ENCODE measurements at places on chromosomes 3 and 15.

- DNase-seq, result no peak
Observed at GRCh38 chr15:32884146-32884545, 166.3 kb downstream of the GREM1 start.

- DNase-seq, result no peak
Observed at GRCh38 chr15:67175643-67176071, 78.8 kb downstream of the AAGAB start.

DNA sequence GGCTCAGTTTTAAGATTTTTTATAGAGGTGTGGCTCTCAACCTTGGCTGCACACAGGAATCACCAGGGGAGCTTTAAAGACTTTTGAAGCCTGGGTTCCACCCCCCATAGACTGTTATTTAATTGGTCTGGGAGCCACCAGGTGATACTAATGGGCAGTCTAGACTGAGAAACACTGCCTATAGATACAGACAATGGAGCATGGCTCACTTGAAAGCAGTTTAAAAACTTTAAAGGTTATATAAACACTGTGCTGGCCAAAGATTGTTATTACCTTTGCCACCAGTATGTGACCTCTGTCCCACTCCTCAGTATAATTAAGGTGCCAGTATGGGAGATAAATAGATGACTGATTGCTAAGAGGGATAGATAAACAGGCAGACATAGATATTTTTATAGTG lies 3.8 kb downstream of the GOLIM4 start:
- DNase-seq, result no peak

GRCh38 chr3:160924776-160925175 lies 168.7 kb downstream of the PPM1L start:
- no peak for DNase-seq

DNA sequence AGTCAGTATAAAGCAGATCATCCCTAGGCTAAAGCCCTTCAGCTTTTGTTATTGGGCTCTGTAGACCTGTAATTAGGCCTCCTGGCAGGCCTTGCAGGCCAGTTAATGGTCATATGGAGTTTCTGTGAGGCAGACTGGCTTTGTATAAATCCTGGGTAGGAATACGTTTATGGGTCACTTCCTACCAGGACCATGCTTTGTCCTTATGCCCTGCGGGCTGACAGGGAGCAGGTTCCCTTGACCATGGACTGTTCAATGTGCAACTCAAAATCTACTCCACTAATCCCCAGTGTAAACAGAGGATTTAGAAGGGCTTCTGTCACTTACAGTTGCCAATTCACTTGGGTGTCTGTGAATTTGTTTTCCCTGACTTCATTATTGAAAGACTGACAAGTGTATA lies 202.7 kb upstream of the MLF1 start:
- DNase-seq, result no peak

DNA sequence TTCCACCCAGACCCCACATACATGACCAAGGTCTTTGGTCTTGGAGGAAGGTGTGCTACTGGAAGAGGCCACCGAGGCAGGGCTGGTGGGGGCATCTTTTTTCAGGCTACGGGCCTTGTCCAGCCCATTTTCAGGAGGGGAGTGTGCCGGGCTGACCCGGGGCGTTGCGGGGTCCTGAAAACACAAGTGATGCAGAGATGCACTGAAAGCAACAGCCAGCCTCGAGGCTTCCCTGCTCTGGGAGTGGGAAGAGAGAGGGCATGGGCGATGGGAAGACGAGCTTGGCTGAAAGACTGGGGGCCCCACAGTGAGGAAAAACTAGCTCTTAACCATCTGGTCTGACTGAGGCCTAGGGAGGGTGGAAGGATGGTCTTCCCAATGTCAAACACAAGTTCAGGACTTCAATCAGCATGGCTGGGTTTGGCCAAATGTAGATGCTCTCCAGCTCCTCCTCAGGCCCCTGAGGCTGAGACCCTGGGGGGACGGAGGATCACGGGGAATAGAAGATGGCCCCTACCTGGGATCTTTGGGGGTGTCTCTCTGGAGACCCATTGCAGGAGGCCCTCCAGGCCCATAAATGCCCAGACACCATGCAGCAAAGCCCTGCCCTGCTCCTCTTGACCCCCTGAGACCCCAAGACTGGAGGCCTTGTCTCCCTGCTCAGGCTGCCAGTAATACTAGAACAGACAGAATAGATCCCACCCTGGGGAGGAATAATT lies 38.9 kb downstream of the TLE3 start:
- DNase-seq, result no peak

DNA sequence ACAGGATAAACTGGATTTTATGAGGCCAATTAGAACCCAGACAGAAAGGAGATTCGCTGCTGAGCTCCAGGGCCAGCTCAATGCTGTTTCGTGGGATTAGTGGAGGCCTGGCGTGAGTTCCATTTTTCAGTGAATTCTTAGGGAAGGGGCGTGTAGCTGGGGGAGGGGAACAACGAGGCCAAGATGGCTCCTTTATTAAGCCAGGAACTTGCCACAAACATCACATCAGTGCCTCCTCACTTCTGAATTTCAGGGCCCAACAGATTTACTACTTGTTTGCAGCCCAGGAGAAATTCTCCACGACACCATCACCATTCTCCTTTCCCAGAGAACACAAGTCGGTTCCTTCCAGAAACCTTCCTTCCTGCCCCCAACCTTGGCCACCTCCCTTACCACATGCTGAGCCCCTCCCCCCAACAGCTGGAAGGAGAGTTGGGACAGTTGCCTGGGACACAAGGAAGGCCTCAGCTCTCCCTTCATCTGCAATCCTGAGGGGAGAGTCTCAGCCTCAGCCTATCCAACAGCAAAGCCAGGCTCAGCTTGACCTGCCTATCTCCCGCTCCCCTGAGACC lies 5.8 kb downstream of the IGDCC4 start:
- no peak for DNase-seq

- DNase-seq, result no peak
Observed at GRCh38 chr3:50503504-50504342, at the start of gene CACNA2D2. TSS of gene CACNA2D2 (minus strand) at chr3:50503634. CDS start at chr3:50503423, 211 bp downstream.

DNA sequence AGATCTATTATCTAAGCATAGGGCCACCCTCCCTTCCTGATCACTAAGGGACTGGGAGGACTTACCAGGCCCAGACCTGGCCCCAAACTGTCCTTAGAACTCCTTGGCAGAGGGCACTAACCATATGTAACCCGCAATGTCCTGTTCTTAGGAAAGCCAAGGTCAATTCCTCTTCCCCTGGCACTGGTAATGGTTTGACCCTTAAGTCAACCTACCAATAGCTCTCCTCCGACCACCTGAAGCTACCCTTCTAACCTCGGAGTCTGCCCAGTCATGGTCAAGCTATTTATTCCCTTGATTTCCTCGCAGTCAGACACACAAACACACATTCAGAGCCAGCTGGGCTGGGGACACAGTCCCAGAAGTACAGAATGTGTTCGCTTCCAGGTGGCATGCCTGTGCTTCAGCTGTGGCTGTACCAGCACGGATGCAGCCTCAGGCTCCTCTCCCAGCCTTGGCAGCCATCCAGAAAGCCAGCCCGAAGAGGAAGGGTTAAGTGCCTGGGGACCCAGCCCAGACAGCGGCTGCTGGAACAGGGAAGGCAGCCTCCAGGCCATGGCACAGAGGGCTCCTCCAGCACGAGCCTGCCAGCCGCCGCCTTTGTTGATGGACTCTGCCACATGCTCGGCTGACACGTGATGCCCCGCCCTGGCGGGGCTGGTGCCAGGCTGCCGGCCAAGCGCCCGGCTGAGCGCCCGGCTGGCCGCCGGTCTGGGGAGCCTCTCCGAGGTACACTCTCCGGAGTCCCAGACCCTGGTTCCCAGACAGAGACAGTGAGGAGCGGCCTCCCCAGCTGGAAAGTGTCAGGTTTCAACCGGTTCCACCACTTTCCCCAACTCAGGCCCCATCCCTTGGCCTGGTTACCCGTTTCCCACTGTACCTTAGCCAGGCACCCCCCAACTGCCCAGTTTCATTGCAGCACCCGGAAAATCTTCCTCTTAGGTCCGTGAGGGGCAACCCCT lies 5.5 kb downstream of the BMF start:
- DNase-seq, result peak; percentile 69

DNA sequence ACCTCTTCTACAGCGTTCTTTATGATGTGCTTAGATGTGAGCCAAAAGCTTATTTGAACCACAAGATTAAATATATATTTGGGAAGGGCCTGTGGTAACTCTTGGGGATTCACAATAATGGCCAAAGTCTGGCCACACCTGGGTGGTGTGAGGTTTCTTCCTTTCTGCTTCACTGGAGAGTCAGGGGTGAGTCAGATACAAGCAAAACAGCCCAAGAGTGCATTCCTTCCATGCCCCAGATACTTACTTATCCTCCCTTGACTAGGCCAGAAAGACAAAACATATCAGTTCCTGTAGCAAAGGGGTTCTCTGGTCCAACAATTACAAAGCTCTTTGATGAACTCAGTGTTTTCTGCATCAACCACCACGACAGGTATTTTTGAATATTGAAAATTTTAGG lies 941 bp downstream of the ZBED2 start:
- DNase-seq, result peak; percentile 60

DNA sequence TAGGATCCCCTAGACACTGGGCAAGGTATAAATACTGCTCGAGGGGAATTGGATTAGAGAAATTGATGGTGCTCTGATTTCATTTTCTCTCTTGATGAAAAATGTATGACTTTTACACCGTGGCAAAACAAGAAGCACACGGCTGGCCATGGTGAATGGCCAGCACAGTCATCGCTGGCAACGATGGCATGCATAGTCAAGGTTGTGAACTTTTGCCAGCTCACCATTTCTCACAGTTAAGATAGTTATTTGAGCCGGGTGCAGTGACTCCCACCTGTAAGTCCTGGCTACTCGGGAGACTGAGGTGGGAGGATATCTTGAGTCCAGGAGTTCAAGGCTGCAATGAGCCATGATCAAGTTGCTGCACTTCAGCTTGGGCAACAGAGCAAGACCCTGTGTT lies 95.4 kb downstream of the HMG20A start:
- peak; percentile 49 for DNase-seq

- DNase-seq, result no peak
Observed at GRCh38 chr3:70466096-70466495, 153.7 kb upstream of the MDFIC2 start.

DNA sequence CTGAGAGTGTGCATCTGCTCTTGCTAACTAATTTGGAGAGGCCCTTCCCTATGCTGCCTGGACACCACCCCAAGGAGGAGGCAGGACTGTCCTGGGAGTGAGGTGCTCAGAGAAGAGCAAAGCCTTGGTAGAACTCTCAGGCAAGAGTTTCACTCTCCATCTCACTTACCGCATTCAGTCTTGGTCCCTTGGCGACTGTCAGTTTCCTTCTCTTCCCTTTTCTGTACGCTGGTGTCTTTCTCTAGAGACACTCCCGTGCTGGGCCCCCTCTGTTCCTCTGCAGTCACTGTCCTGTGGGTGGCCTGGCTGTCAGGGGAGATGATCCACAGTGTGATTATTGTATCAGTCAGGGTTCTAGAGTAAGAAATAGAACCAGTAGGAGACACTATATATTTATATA lies 44.0 kb downstream of the IDH2 start:
- DNase-seq, result no peak

DNA sequence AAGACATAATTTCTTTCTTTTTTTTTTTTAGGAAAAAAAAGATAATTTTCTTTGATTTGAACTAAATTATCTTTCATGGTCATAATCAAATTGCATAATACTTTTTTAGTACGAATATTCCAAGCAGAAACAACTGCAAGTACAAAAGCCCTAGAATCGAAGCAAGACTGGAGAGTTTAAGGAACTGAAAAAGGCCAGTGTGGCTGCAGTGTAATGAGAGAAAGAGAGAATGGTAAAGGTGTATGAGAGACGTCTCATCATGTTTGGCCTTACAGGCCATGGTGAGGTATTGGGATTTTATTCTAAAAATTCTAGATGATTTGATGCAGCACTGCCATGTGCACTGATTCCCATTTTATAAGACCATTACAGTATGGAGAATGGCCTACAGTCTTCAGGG lies 180.9 kb downstream of the SUCNR1 start:
- no peak for DNase-seq

- DNase-seq, result no peak
Observed at GRCh38 chr3:113140876-113141275, 70.5 kb upstream of the BOC start.

GRCh38 chr15:68526269-68526668 lies 52.5 kb upstream of the CORO2B start:
- no peak for DNase-seq

DNA sequence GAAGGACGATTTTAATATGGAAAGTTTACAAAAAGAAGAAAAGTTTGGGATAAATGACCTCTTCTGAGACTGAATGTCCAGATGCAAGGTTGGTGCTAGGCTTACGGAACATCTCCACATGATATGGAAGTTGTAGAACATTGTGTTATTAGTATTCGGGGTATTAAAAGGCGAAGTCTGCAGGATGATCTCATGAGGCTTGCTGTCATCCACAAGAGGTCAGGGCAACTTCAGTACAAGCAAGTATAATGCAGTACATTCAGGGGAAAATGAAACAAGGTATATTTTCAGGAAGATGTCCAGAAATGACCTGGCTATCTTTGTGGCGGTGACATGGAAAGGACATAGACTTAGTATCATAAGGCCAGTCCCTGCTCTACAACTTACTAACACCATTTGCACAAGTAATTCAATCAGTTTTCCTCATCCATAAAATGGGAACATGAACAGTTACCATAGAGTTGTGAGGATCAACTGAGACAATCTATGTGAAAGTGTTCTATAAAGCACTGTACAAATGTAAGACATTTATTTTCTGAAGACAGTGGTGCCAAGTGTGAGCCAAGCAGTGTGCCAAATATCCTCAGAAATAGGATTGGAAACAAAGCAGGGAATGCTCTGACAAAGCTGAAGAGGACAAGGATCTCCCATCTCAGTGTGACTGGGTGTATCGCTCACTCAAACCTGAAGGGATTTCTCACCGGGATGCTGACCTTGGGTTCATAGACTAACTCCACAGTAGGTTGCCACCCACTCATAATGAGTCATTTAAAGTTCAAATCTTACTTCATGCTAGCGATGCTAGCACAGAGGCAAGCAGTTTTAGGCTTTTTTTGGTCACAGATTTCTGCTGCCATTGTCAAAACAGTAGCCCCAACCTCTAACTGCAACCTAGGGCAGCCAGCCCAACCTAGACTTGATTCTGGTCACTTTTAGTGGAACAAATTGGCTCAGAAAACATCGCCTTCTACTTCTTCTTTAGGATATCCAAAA lies 118.3 kb downstream of the TIGIT start:
- DNase-seq, result peak; percentile 33

- DNase-seq, result no peak
Observed at GRCh38 chr3:20478436-20478835, 292.4 kb upstream of the SGO1 start.

DNA sequence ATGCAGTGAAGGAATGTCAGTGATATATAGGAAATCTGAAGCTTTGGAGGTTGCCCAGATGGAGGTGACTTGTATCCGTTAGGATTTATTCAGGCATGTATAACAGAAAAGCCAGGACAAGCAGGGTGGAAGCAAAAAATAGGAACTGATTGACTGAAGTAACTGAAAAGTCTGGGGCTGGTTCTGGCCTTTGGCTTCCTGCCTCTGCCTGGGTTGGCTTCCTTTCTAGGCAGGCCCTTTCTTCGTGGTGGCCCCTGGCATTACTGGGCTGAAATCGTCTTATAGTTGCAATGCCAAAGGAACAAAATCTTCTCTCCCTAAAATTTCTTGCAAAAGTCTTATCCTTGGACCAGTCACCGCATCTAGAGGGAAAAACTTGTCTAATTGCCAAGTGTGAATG lies 386.1 kb downstream of the PTPRG start:
- DNase-seq, result no peak
